ENCODE measurements at places on chromosomes 3 and 15.

- ATAC-seq, result no peak
Observed at GRCh38 chr3:89278302-89279025, 171.0 kb downstream of the EPHA3 start.

- peak; percentile 84 for ATAC-seq
Observed at GRCh38 chr3:185423178-185423577, 60.2 kb downstream of the MAP3K13 start.

GRCh38 chr3:48422681-48423080 lies 7.2 kb downstream of the PLXNB1 start:
- no peak for ATAC-seq

DNA sequence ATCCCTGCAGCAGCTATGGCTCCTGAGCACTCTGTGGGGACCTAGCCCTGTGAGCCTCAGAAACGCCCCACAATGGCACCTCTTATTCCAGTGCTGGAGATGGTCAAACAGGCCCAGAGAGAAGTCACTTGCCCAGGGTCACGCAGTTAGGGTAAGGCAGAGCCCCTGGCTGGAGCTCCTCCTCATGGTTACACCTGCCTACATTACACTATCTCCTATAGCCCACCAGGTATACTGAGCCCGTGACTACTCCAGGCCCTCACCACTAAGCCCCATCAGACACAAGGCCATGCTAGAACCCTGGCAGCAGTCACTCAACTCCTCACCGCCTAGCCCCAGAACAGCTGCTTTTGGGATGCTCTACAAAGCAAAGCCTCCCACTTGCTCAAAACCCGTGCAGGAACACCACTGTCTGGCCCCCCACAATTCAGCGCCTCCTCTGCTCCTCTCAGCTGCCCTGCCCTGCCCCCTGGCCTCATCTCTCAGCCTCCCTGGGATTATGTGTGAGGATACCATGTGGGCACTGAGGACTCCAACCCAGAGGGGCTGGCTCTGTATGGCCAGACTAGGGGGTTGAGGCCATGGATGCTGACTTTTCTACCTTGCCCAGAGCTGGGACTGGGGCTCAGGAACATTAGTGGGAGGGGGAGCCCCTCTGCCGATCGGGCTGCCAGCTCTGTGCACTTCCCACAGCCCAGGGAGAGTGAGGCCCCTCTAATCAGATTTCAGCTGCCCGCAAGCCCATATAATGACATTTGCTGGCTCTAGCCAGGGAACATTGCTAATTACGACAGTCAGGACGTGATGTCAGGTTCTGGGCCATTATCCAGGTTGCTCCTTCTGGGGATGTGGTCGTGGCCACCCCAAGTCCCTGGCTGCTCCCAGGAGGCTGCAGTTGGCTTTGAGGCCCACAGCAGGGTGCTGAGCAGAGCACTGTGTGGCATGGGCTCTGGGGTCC lies 4.0 kb downstream of the NT5DC2 start:
- peak; percentile 15 for ATAC-seq

DNA sequence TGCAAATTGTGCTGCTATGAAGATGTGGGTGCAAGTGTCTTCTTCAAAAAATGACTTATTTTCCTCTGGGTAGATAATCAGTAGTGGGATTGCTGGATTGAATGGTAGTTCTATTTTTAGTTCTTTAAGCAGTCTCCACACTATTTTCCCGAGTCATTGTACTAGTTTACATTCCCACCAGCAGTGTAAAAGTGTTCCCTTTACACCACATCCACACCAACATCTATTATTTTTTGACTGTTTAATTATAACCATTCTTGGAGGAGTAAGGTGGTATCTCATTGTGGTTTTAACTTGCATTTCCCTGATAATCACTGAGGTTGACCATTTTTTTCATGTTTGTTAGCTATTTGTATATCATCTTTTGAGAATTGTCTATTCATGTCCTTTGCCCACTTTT lies 19.7 kb upstream of the PSMD6 start:
- no peak for ATAC-seq

- ATAC-seq, result peak; percentile 72
Observed at GRCh38 chr3:147361454-147362420, 44.6 kb downstream of the ZIC4 start.

DNA sequence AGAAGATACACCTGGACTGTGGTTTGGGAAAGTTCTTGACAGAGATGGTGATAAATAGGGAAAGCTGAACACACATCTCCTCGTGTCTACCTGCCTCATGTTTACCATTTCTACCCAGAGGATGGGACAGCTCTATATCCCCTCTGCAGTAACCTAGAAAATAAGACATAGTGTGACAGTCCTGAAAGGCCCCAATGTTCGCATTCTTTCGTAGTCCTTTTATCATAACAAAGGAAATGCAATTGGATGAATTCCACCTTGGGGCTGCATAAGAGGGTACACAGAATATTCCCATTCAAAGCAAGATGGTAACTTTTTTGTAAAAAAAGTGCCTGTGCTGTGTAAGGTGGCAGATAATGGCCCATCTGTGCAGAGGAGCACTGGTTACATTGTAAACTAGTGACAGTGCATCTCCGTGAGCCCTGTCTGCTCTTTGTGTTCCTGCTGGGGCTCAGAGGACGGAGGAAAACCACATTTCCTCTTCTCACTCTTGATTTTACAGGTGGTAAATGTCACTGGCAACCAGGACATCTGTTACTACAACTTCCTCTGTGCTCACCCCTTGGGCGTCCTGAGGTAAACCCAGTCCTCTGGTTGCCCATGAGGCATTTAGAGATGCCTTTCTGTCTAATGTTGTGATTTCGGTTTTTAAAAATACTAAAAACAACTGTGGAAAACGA lies 74.3 kb downstream of the SIDT1 start:
- ATAC-seq, result no peak

DNA sequence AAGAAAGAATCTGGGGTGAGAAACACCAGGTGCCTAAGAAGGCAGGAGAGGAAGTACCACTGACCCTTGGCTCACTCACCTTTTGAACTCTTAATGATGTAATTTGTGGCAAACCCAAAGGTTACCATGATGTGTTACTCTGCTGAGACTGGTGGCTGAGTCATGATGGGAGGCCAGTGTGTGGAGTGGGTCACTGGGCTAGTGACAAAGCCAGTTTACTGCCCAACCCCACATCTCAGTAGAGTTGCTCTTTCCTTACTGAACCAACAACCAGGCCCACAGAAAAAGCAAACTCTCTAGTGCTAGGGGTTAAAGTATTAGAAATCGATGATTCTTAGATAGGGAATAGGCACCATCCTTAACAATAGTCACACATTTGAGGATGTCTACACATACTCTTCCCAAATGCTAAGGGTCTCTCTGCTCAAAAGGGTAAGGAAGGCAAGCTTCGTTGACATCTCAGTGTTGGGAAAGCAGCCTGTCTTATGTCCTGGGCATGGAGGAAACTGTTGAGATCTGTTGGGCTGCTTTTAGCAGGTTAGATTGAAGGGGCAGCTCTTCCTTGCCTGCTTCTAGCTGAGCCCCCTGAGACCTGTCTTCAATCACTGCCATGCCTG lies 3.1 kb downstream of the RBP2 start:
- ATAC-seq, result no peak

DNA sequence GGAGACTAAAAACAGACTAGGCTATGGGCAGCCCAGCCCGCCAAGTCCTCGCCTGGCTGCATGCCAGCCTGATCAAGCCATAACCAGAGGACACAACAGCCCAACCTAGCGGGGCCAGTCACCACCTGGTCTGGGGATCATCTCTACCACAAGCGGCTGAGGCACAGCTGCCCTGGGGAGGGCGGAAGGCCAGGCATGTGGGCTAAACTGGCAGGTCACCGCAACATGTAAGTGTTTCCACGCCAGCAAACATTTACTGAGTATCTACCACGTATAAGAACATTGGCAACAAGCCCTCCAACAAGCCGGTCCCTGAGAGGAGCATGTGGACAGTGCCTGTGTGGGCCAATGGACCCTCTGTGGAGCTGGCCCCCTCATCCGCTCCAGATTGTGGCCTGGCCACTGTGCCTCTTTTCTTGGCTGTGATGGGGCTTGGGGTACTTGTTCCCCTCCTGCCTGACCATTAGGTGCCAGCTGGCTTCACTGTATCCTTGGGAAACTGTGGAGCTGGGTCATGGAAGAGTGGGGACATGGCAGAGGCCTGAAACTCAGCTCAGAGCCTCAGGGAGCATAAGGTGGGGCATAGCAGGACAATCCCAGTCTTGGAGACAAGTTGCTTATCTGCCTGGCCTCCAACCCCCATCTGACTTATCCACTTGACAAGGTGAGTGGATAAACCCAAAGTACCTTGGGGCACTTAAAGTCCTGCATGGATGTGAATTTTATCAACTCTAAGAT lies 9.0 kb downstream of the UBXN7 start:
- ATAC-seq, result peak; percentile 70

DNA sequence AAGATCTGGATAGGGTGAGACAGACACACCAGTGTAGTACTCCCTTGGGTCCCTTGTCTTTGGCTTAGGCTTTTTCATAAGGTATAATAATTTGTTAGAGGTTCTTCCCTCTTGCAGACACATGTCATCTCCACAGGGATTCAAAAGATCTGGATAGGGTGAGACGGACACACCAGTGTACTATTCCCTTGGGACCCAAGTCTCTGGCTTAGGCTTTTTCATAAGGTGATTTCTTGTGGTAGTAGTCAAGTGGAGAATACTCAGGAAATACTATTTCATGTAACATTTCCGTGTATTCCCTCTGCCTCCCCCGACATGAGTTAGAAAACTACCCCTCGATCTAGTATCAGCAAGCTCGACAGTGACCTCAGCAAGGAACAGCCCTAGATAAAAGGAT lies 954 bp upstream of the MAPKBP1 start:
- no peak for ATAC-seq

GRCh38 chr15:73455876-73456275 lies 12.9 kb downstream of the REC114 start:
- ATAC-seq, result no peak

- no peak for ATAC-seq
Observed at GRCh38 chr3:5732081-5732480, 544.6 kb downstream of the EDEM1 start.

GRCh38 chr15:99123713-99124451 lies 19.0 kb downstream of the SYNM start:
- ATAC-seq, result peak; percentile 95

- peak; percentile 70 for ATAC-seq
Observed at GRCh38 chr3:106088304-106088703, 219.5 kb upstream of the CBLB start.

GRCh38 chr15:49045751-49046219 lies 461 bp downstream of the SECISBP2L start:
- peak; percentile 74 for ATAC-seq

DNA sequence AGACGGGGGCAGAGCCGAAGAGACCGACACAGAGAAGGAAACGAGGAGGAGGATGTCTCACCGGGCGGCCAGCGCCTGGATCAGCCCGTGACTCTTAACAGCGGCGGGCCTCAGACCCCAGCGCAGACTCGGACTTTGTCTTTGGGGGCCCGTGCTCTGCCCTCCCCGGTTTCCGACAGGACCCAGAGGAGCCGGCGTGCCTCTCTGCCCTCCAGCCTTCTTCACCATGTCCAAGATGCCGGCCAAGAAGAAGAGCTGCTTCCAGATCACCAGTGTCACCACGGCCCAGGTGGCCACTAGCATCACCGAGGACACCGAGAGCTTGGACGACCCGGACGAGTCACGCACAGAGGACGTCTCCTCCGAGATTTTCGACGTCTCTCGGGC lies 1.0 kb downstream of the TSC22D2 start:
- ATAC-seq, result peak; percentile 40

DNA sequence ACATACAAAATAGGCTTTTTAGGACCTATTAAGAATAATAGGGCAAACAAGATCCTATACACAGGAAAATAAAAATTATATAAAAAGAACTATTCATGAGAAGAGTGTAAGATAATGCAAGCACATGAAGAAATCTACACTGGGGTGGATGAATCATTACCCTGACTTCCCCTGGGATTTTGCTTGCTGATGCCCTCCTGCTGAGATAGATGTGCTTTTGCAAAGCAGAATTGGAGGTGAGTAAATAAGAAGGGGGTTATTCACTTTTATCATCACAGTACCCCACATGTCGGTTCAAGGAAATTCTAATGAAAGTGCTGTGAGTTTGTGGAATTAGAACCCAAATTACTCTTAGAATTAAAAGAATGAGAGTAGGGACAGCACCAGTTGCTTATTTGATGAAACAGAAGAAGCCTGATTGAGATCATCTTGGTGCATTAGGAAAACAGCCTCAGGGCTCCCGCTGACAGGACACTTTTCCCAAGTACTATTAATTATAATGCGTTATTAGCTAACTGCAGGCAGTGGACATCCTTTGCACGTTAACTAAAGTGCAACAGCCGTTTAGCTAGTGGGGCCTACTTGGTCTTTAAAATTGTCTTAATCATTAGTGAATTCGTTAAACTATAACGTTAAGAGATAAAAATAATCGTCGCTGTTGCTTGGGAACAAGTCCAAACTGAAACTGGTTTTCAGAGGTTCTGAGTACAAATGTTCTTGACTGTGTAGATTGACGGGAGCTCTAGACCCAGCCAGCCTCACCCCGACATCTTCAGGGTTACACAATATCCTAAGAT lies 48.4 kb downstream of the SLC2A2 start:
- no peak for ATAC-seq

GRCh38 chr3:133820889-133821675 lies 15.5 kb downstream of the SRPRB start:
- no peak for ATAC-seq

DNA sequence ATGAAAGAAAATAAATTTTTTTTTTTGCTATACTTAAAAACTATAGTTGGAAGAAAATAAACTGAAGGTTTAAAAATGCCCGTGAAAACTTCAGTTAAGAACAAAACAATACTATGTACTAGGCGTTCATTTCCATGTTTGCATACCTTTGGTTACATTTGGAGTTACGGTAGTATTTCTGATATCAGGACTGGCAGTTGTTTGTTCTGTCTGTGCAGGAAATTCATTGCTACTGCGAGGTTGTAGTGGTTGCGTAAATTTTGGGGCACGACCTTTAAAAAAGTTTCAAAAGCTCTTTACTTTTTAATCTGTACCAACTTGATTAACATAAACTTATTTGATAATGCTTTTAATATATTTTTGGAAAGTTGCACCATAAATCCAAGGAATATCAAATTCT lies 47.9 kb downstream of the ST3GAL6 start:
- ATAC-seq, result no peak

DNA sequence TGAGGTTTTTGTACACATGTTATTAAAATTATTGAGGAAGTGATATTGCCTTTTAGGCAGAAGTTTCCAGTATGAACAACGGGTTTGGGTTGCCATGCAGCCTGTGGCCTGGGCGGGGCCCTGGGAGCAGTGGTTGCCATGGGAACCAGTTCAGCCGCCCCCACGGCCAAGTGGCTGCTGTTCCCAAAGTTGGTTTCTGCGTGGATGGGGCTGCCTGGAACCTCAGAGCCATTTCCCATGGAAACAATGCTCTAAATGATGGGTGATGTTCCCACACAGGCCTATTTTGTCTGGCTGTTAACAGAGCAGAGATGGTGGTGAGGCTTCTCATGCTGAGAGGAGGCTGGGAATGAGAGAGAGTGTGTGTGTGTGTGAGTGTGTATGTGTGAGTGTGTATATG lies 19.5 kb downstream of the MRAS start:
- no peak for ATAC-seq

DNA sequence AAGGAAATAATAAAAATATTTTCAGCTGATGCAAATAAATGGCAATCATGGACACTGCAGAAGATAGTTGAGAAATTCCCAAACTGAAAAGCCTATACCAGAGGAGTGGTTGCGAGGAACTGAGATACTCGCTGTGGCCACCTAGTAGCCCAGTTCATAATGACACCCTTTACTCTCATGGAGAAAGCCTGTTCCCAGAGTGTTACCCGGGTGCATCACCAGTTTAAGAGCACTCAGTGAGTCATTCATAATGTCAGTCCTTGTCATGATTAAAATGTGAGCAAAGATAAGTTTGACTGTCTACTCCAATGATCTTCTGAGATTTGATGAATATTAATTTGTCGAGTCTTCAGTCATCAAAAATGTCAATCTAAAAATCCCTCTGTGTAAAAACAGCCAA lies 138.4 kb upstream of the LRRC3B start:
- ATAC-seq, result no peak

GRCh38 chr3:66196633-66197032 lies 24.2 kb upstream of the SLC25A26 start:
- ATAC-seq, result no peak

Data from SK-N-SH treated with all-trans-retinoic acid at 6 μM for 48 hours (cell line).